ENCODE measurements at places on chromosomes 6 and 20.

GRCh38 chr6:28896505-28897368 is 27.0 kb downstream of the TRIM27 start:
- DNase-seq = no peak

DNA sequence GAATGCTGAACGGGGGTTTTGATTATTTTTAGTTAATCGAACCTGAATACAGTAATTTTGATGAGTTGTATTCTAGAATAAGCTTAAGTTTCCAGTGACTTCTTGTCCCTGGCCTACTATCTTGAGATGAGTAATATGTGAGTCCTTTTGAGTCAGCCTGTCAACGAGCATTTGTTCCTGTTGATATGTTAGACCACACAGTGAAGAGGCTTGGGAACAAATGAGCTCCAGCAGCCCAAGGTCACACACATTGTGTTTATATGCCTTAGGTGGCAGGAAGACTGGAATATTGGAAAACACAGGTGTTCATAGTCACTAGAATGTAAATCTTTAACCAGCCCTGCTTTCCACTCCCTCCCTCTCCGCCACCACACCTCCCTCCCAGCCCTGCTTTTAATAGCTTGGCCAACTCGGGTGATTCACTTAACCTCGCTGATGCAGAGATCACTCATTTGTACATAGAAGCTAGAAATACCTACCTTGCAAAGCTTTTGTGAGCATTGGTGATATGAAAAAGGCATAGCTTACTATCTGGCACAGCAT is 9.1 kb downstream of the SMPDL3A start:
- no peak for DNase-seq

GRCh38 chr6:108661982-108662381 is 101.3 kb downstream of the FOXO3 start:
- no peak for DNase-seq

- DNase-seq = no peak
These were observed 49.0 kb upstream of the HIVEP2 start for GRCh38 chr6:142993977-142994376.

DNA sequence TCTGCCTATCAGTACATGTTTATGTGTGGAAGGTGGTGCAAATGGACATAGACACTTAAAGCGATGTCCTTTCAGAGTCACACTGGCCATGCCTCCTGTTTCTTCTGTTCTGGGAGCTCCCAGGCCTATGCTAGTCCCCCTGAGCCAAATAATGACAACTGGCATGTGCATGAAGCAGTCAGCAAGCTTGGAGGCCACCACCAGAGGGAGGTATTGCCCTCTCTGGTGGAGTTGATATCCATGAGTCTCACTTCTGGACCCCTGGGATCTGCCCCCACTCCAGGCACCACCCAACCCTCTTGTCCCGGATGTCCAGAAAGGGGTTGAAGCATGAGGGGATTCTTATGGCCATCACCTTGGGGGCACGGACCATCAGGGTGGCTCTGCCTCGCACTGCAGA is 172.2 kb downstream of the AIG1 start:
- DNase-seq = no peak

GRCh38 chr6:71446470-71446869 is 157.9 kb downstream of the OGFRL1 start:
- DNase-seq = no peak

DNA sequence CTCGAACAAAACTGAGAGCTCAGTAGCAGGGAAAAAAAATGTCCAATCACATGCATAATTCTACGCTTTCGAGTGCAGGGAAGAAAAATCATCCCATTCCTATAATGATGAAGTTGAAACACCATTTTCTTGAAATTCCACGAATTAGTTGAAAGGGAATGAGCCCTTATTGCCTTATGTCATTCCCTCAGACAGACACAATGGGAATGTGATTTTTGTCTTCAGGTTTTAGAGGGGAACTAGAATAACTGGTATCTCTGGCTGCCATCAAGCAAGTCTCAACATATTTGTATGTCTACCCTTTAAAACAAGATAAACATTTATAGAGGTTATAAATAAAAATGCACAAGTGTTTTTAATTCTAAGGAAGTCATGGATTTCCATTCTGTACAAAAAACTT is 87.9 kb downstream of the KIF13A start:
- DNase-seq = no peak

- no peak for DNase-seq
These were observed 300.7 kb downstream of the TENT5A start for GRCh38 chr6:81451787-81452186.

DNA sequence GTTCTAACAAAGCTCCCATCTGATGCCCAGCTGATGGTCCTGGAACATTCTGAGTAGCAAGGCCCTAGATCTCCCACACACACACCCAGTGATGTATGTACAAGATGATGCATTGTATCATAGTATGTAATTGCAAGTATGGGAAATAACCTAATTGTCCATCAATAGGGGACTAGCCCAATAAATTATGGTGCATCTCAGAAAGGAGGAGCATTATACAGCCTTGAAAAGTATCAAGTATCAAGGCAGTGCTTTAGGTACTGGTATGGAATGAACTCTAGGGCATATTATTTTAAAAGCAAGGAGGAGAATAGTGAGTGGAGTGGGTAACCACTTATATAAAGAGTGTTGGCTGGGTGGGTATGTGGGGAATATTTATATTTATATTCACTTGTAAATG is 24.8 kb upstream of the PREX1 start:
- no peak for DNase-seq

DNA sequence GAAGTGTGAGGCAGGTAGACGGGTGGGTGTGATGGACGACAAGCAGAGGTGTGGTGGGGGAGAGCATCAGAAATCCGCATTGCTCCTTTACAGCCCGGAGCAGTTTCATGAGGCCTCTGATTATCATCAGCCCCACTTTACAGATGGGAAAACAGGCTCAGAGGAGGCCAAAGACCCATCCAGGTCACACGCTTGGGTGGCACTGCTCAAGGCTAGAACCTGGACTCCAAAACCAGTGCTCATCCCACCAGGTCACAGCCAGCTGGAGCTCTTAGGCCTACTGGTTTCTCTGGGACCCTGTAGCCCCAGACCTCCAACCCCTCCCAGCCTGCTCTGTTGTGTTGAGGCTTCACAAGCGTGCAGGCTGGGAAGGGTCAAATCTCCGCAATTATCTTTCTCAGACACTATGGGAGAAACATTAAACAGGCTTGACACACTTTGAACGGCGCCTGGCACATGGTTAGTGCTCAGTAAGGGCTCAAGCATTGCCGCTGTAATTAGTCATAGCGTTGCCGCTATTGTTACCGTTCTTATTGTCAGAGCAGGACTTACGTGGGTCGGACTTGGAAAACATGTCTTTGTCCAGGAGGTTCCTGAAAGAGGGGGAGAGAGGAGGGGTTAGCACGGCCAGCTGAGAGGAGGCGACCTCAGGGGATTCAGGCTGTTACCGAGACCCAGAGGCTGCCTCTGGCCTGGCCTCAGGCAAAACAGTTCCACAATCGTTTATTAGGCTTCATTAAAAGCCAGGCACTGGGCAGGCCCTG is 16.6 kb downstream of the CPNE5 start:
- DNase-seq = no peak

DNA sequence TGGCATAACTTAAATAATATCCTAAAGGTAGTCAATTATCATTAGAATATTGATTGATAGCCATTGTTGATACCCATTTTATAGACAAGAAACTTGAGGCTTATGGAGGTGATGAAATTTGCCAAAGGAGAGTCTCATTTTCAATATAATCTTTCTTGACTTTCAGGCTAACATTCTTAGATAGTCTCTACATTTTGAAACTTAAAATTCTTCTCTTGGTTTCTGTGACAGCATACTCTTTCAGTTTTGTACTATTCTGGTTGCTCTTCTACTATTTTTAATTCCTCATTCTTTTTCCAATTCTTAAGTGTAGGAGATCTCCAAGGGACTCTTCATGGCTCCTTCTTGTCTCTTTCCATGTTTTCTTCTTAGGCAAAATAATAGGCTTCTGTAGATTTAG is 3.7 kb upstream of the SH3BGRL2 start:
- DNase-seq = no peak

DNA sequence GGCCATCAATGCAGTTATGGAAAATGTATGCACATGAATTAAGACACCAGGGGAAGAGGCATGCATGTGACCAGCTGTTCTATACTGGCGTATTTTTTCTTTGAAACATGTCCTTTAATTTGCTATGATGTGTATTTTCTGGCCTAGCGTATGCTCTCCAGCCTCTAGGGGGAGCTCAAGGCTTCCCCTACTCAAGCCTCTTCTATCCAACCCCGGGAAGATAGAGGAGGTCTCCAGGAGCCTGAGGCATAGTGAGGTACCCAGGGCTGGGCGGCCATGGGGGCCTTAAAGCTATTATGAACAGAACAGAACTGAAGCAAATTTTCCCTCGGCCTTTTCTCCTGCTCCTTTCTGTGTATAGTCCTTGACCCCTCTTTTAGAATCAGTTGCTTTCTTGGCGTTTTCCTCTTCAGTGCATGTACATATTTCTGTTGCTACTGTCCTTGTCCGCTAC is 528.9 kb downstream of the MAFB start:
- no peak for DNase-seq

GRCh38 chr20:41534170-41534569 is 84.0 kb downstream of the CHD6 start:
- no peak for DNase-seq

DNA sequence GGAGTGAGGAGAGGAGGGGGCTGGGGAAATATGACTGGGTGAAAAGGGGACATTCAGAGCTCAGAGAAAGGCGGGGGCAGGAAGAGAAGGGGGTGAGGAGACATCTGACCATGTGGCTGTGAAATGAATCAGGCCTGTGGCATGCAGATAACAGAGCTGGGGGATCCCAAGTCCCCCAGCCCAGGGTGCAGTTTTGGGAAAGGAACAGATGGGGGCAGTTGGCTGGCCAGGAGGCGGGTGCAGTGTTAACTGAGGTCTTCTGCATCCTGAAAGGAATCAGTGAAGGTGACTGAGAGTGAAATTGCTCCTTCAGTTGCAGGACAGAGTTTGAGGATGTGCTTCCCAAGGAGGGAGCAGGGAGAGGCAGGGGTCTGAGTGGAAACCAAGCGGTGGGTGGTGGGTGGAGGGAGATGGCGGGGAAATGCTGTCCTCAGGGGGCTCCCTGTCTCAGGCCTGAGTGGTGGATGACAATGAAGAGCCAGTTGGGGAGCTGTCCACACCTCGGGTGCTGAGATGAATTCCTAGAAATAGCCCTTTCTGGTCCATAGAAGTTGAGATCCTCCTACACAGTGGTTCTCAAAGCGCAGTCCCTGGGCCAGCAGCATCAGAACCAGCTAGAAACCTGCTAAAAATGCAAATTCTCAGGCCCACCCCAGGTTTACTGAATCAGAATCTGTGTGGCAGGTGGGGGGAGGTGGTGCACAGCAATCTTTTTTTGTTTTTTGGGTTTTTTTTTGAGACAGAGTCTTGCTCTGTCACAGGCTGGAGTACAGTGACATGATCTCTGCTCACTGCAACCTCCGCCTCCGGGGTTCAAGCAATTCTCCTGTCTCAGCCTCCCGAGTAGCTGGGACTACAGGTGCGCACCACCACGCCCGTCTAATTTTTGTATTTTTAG is 26.0 kb upstream of the CCDC167 start:
- DNase-seq = no peak

- DNase-seq = no peak
These were observed 10.7 kb downstream of the ANKRD6 start for GRCh38 chr6:89443658-89444057.

- DNase-seq = no peak
These were observed 64.2 kb upstream of the INSM1 start for GRCh38 chr20:20303742-20304141.

Data from cortex of kidney (tissue), 1 donor.